Stimulated activated CD4-positive, alpha-beta T cell treated with anti-CD3 and anti-CD28 coated beads, Interleukin-15, amount 100 ng/mL, for 1 hour (primary cell): ENCODE measurements at places on chromosomes 5 and 9.

GRCh38 chr5:149937610-149938009 is 7.0 kb downstream of the PDE6A start:
- DNase-seq, result no peak

DNA sequence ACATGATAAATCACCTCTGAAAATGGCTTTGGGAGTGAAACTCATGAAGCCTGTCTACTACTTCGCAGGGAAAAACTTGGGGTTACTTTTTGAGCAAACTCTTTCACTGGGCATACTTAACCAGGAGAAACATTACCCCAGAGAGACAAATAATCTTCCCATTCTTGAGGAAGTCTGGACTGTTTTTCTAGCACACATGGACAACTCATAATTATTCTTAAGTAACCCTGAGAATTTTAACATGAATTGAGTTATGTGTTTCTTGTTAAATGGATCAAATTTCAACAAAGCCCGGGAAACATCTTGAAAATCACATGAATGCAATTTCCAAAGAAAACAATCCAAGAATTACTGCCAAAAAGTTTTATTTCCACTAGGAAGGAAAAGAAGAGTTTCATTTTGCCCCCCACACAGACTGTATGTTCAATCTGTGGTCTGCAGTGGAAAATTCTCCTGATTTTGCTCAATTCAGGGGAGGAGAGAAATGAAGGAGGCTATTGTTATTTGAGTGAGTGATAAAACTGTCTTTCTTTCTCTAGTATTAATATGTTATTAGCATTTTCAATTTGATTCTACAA is 564.8 kb upstream of the CLINT1 start:
- no peak for DNase-seq

- DNase-seq, result no peak
Measured at GRCh38 chr5:131783874-131784273, 12.9 kb downstream of the FNIP1 start.

DNA sequence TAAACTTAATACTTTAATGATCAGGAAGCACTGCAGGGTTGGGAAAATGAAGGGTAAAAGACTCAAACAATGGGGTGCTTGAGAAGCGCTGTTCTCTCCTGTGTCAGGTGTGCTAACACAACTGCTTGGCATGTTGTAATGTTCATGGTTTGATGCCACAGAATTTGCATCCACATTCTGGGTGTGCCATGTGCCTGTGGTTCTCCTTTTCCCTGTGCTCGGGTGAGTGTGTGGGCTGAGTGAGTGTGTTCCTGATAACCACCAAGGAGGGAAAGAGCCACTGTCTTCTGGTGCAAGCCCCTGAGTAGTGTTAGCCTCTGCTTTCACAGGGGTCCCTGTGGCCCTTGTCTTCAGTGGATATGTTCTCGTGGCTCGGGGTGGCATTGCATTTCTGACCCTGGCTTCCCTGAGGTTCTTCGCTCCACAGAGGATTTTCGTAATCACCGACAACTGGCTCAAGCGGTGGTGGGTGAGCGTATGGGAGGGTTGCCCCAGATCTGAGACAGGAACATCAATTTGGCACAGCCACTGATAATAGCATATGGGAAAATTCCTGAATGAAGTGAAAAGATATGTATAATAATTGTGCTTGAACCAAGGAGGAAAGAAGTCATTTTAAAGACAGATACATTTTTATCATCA is 102.0 kb downstream of the MVB12B start:
- no peak for DNase-seq

DNA sequence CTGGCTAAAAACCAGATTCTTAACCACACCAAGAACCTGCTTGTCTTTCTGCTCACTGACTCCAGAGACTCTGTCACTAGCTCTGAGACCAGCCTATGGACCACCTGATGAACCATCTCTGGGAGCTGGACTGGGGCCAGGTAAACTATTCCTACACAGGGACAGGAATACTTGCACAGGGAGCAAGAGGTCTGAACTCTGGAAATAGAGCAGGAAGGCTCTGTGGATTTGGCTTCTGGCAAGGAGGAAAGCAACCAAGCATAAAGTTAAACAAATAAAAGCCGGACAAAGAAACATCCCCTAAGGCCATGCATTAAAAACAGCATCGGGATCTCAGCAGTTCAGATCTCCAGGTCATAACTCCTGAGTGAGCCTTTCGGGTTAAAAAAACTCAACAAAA is 5.6 kb upstream of the SPARC start:
- no peak for DNase-seq

DNA sequence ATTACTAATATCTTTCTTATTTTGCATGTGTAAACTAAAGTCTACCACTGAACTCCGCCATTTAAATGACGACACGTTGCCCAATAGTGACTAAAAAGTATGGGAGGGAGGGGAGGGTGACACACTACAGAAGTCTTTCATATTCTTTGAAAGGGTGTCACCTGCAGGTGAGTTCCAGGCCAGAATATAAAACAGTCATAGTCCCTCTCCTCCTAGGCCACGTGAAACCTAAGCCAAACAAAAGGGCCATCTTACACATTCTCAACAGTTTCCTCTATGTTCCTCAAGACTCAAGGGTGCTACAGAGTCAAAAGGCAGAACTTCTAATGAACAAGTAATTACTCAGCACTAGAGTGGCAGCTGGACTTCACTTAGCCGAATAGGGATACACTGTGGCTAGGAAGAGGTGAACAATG is 6.4 kb downstream of the CEMIP2 start:
- DNase-seq, result no peak

DNA sequence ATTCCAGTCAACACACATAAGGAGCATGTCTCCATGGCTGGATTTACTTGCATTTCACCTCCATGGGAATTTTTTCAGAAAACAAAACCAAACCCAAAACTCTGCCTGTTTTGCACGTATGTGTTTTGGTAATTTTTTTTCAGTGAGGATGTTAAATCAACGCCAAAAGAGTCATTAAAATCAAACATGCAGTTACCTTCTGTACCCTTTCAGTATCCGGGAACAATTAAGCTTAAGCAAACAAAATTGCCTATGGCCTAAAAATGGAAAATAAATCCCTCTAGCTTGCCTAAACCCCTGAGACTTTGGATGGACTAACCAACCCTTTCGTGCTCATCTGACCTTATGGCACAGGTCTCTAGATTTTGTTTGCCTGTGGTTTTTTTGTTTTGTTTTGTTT is 209.2 kb upstream of the KLF4 start:
- DNase-seq, result no peak

- no peak for DNase-seq
Measured at GRCh38 chr5:59773294-59773693, 120.2 kb downstream of the PDE4D start.

DNA sequence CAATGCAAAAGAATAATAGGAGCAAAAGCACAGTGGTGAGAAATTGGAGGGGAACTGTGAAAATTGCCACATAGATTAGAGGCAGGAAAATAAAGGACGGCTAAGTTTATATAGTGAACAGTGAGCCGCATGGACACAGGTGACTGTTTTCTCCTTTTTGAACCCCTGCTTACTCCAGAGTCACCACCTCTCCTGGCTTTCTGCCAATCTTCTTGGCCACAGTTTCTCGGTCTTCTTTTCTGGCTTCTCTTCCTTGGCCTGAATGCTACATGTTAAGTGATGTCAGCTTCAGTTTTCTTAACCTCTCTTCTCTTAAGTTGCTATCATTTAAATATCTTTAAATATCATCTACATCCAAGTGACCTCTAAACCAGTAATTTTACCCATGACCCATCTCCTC is 47.3 kb upstream of the CDKN2B start:
- no peak for DNase-seq

GRCh38 chr5:61263072-61263471 is 69.0 kb upstream of the ZSWIM6 start:
- DNase-seq, result no peak

DNA sequence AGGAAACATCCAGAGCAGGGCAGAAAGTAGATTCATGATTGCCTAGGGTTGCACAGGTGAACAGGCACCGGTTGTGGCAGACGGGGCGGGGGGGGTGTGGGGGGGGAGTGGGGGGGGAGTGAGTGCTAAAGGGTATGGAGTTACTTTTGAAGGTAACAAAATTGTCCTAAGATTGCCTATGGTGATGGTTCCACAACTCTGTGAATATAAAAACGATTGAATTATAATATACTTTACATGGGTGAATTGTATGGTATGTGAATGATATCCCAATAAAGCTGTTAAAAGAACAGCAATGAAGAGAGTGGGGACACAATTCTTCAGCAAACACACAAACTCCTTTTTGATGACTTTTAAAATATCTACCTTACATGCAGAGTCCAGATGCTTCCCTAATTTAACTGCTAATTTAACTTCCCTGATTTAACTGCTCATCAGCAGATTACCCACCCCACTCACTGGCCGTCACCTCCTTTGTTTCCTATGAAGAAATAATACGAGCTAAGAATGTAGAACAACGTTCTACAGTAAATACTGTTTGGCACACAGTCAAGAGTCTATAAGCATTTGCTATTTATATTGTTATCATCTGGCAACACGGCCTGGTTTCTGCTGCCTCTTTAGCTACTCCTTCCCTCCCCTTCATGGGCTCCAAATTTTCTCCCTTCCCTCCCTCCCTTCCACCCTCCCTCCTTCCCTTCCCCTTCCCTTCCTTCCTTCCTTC is 83.5 kb downstream of the PTCH1 start:
- DNase-seq, result no peak

DNA sequence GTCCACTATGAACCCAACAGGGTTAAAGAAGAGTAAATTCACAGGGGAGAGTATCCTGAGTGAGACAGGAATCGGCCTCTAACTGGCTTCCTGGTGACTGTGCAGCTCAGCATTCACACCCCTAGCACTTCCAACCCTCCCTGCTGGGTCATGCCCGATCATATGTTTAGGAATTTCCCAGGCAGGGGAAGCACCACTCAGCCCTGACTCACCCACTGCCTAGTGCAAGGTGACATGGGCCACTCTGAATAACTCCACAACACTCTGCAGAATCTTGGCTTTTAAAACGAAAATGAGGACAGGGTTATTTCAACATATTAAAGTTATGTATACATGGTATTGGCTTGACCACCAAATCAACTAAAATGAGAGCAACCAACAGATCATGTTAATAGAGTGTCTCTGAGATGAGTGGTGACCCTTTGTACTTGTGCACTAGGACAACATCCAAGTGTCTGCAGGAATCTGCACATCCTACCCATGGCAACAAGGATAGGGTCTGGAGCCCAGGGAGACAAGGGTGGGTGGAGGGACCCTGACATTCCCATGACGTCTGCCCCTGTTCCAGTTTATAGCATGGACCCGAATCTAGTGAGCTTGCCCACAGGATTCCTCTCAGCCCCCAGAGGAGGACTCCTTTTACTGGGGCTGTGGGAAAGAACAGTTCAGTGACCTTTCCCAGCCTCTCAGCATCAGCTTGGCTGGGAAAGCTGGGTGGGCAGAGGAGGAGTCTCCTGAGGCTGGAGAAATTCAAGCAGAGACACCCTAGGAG is 485.8 kb downstream of the SEMA5A start:
- no peak for DNase-seq

- DNase-seq, result no peak
Measured at GRCh38 chr5:176780176-176781053, 29.9 kb upstream of the UNC5A start.

DNA sequence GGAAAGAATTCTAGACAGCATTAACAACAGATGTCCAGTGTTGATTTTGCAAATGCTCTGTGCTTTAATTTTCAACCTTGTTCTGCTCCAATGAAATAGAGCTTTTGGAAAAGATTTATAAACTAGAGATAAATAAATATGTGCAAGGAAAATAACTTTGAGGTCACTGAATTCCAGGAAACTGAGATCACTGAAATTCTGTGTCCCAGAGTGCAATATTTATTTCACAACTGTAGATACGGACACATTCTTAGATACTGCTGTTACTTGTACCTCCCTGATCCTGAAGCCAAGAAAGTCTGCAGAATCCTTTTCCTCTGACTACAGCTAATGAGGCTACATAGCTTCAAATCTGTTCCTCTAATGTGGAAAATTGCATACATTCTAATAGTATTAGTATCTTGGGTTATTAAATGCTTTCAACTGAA is 222.9 kb downstream of the DOCK8 start:
- no peak for DNase-seq

- DNase-seq, result no peak
Measured at GRCh38 chr9:108197899-108198298, 657.9 kb downstream of the ACTL7B start.

DNA sequence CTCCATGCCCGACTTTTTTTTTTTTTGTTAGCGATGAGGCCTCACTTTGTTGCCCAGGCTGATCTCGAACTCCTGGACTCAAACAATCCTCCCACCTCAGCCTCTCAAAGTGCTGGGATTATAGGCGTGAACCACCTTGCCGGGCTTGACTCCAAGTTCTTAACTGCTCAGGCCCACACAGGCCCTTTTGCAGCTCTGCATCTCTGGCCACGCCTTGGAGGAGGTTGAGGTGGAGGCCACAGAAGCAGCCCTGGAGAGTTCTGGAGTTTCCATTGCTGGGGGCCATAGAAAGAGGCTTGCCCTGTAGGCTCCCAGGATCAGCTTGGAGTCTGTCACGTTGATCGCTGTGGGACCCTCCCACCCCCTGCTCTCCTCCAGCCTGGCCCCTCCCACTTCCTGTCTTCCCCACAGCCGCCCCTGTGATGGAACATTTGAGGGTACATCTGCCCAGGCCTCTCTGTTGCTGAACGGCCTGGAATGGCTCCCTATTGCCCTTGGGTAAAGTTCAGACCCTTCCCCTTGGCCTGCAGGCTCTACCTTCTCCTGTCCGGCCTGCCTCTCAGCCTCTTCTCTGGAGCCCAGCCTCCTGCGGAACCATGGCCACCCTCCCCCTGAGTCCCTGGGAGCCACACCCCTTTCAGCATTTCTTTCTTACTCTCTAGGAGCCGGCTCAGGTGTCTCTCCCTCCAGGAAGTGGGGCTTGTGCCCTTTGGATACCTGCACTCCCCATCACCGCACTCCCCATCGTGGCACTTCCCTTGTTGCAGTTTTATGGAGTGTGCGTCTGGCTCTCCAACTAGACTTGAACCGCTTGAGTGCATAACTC is 30.4 kb upstream of the IER5L start:
- DNase-seq, result peak; percentile 11

GRCh38 chr9:75500479-75500878 is 390.0 kb upstream of the PCSK5 start:
- no peak for DNase-seq

DNA sequence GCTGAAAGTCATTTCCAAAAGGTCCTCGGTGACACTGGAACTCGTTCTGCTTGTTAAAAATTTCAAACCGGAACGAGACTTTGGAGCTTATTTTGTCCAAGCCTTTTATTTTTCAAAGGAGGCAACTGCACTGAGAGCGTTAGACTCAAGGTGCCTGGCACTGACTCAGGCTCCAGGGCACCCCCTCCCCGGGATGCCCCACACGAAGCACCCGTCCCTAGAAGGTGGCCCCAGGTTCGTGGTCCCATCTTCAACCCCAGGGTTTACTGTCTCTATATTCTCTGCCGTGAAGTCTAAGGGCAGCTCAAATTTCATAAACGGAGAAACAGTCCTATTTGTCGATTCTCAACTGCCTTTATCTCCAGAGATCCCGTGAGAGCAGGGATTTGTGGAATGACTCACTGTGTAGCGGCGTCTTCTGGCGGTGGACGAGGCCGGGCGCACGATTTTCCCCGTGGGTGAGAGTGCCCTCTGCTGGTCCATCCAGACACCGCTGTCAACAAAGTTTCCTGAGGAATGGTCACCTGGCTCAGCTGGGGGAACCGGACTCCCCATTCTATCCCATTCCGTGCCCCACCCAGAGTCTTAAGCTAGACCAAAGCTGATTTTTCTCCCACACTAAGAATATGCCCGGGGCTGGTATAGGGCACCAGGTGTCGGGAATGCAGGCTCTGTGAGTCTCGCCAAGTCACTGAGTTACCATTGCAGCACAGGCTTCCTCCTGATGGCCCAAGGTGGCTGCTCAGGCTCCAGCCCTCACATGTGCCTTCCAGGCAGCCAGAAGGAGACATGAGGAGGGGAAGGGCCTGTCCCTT is 27.1 kb upstream of the SLC6A19 start:
- DNase-seq, result peak; percentile 16
